Renal pelvis (tissue), 12 donors: ENCODE measurements at places on chromosomes 2 and 18.

- peak; percentile 62 for DNase-seq
Observed at GRCh38 chr2:232473467-232473890, 14.2 kb downstream of the ECEL1 start.

- no peak for DNase-seq
Observed at GRCh38 chr2:19554520-19554919, 196.1 kb upstream of the OSR1 start.

- no peak for DNase-seq
Observed at GRCh38 chr2:121049950-121050585, 234.9 kb downstream of the TFCP2L1 start.

DNA sequence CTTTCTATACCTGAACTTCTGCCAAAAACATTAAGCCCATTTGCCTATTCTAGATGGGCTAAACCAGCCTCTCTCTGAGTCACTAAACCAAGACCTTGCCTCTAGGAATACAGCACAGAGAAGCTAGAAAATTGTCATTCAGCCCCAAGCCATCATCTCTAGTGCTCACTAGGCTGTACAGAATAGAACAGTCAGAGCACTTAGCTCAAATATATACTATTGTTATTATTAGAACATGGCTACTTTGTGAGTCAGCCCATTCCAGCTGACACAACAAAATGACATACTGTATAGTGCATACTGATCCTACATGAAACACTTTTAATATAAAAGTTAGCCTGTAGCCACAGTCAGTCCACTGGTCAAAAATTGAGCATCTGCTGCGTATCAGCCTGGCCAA, 418.8 kb downstream of the NRXN1 start:
- DNase-seq: no peak

DNA sequence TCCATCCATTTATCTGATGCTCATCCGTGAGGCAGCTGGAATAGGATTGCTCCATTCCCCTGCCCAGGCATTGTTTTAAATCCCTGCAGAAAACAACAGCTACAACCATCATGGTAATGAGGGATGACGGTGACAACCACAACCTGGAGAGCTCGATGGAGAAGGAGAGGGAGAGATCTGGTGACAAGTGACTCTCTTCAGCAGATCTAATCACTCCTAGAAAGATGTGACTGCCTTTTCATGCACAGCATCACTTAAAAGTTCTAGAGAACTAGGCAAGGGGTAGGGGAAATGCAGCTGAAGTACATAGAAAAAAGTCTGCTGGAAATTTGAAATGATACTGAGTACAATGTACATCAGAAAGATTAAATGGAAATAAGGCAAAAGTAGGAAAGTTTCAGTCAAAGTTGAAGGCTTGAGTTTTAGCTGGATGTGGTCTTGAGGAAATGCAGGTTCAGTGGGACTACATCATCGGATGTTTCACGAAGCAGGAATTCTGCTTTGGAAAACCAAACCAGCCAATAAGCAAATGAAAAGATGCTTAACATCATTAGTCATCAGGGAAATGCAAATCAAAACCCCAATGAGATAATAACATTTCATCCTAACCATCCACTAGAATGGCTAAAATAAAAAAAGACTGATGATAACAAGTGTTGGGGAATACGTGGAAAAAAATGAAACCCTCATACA, 6.8 kb upstream of the ARHGAP25 start:
- DNase-seq: no peak

- DNase-seq: peak; percentile 23
Observed at GRCh38 chr2:241636182-241637017, 558 bp downstream of the THAP4 start.

GRCh38 chr2:68387408-68388350, 22.6 kb downstream of the PLEK start:
- no peak for DNase-seq

DNA sequence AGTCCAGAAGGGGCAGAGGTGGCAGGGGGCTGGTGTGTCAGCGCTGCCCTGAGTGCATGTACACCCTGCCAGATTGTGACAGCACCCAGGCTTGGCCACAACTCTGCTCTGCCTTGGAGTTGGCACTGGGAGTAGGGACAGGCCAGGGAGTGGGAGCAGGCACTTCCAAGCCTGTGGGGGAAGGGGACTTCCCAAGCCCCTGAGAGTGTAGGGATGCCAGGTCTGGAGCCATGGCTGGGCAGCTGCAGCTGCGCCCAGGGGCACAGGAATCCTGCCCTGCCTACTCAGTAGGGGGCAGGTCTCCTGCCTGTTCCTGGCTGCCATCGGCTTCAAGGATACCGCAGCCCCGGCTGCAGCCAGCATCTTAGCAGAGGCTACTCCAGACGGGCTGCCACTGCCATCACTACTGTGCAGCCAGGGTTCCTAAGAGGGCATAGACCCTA, 109.4 kb downstream of the CALCRL start:
- no peak for DNase-seq
